ENCODE measurements at places on chromosomes 5 and 9.

GRCh38 chr5:172455087-172455381 is 709 bp upstream of the SH3PXD2B start:
- DNase-seq: no peak

DNA sequence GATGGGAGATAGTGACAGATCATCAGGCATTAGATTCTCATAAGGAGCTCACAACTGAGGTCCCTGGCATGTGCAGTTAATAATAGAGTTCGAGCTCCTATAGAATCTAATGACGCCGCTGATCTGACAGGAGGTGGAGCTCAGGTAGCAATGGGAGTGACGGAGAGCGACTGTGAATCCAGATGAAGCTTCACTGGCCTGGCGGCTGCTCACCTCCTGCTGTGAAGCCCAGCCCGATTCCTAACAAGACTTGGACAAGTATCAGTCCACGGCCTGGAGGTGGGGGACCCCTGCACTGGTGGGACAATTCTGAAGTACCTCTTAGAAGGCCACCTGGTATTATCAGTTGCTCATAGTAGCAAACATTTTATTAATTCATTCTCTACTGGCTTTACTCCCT is 377.9 kb upstream of the ITGA1 start:
- DNase-seq: no peak

GRCh38 chr5:76804266-76804665 is 14.6 kb upstream of the F2RL1 start:
- no peak for DNase-seq

DNA sequence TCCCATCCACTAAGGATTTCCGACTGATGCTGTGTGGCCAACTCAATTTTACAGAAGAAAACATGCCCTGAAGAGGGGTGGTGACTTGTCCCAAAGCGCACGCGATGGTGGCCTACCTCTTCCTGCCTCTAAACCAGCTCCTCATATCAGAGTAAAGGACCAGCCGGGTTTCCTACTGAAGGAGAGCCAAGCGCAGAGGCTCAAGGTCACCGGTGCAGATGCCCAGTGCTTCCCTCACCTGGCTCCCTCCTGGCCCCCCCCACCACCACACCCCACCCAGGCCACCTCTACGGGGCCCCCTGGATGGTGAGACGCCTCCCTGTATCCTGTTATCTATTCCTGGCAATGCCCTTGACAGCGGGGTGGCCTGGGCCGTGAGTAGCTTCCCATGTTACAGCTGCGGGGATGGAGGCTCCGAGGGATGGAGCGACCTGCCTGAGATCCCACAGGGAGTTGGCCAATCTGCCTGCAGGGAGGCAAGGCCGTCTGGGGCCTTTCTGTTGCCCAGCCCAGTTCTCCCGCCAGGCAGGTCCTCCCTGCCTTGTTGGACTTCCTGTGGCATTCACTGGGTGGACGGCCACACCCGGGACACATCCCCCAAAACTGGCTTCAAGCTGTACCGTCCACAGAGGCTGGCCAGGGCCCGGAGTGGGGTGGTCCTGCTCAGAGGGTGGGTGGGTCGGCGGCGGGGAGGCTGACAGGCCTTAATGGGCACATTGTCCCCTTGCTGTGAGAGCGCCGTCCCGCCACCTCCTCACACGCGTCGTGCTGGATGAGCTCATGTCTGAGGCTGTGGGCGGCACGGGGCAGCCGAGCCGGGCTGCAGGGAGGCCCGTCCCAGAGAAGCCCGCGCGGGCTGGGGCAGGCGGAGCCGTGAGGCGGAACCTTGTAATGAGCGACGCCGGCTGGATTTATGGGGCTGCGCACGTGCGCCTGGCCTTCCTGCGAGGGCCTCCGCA is 72.5 kb downstream of the MACROH2A1 start:
- no peak for DNase-seq
